ENCODE measurements at places on chromosomes 7 and 10.

DNA sequence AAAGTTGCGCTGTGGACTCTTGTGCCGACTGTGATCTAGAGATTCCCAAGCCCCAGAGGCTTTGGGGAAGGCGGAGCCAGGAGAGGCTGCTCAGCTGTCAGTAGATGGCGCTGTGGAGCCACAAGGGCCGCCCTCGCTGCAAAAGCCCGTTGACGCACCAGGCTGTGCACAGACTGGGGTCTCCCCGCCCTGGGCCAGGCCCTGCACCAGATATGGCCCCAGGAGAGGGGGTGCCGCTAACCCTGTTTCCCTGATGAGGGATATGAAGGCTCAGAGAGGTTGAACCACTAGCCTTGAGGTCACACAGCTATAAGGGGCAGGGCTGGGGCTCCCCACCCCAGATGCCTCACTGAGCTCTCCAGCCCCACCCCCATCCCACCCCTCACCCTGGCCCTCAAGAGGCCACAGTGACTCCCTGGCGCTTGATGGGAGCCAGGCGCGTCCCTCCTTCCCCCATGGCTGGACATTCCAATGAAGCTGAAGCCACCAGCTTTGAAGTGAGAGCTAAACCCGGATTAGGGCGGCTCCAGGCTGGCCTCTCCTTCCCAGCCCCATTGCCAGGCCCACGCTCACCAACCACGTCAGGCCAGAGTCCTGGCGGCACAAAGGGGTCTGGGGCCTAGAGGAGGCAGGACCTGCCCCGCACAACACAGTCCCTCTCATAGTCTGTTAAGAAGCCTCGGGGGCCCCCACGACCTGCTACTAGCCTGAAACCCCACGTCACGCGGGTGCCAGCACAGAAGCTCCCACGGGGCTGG lies 26.4 kb downstream of the MYL10 start:
- DNase-seq: peak; percentile 56

GRCh38 chr10:110430340-110431273 lies 67.1 kb upstream of the DUSP5 start:
- DNase-seq: no peak

DNA sequence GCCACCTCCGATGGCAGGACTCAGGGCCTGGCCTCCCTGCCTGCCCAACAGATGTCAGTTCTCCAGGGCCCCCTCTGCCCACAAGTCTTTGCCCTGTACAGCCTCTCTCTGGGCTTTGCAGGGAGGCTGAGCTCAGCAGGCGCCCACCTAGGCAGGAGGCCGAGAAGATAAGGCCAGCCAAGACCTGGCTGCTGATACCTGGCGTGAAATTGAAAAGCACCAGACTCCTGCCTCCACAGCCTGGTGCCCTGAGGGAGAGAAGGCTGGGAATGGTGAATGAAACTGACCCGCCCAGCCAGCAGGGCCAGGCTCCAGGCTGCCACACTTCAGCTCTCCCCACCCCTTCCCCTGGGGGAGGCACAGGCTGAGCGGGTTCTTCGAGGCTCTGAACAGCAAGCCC lies 145.8 kb downstream of the CDH23 start:
- DNase-seq: no peak

DNA sequence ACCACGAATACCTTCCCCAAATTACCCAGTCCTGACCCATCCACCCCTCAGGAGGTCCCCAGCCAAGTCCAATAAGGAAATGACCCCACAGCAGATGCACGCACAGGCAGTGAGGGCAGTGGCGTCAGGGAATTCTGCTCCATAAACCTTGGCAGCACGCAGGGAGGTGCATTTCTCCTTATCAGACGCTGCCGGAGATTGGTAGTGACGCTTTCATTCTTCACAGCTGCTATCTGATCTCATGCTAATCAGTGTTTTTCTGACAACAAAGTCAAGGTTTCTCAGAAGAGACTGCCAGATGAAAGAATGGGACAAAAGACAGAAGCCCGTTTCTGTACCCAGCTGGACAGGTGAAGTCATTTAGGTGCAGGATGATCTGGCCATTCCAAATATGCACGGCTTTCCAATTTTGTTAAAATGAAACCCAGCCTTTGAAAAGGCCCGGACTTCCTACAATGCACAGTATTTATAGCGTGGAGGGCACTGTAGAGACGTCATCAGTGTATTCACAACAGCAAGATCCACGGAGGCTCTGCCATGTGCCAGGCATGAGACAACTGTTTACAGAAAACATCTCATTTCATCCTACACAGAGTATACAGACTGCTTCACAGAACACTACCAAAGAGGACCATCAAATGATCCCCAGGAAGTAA lies 35.3 kb downstream of the DIP2C start:
- DNase-seq: no peak

DNA sequence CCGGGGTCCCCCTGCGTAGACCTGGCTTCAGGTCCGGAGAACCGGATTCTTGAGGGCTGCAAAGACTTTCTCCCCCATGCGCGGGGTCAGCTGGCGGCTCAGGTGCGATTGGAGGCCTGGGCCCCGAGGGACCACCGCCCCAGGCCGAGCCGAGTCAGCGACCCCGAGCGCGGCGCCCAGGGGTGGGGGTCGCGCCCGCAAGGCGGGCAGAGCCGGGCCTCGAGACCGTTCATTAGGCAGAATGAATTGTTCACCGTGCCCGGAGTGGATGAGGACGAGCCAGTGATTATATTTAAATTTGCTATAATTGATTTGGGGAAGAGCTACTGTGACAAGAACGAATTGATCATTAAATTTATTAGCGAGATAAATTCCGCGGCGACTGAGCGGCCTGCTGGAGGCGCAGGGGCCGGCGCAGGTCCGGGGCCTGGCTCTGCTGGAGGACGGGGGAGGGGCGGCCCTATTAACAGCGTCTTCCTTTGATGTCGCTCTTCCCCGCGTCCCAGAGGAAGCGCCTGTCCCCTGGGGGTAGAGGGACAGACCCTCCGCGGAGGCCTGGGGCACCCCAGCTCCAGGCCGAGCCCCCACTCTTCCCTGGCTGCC lies 7.5 kb downstream of the MNX1 start:
- DNase-seq: no peak

DNA sequence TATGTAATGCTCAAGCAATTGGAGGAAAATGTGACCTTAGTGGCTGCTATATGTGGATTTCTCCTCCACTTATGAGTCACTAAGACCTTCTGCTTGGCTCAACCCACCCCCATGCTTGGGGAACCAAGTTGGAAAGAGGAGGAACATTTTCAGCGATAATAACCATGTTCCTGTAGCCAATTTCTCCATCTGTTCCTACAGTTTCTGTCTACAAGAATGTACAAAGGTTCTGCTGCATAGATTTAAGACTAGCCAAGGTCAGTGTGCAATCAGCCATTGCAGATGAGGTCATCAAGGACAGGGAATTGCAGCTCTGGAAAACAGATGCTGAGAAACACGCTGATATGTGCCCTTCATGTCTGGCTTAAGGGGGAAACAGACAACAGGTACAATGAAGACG lies 5.6 kb upstream of the NRCAM start:
- no peak for DNase-seq

DNA sequence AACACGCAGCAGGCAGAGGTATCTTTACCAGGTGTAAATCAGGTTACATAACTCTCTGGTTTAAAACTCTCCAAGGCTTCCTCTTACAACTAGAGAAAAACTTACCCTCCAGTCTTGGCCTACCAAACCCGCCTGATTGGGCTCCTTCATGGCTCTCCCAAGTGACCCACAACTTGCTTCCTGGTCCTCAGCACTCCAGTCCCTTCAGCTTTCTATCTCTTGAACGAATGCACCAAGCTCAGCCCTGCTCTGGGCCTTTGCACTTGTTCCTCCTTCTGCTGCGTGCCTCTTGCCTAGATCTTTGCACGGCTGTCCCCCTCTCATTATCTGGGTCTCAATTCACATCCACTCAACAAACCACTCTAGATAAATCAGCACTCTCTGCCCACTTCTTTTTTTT lies 32.7 kb upstream of the DLD start:
- DNase-seq: no peak
